ENCODE measurements at places on chromosomes 4 and X.
A peak's percentile ranks its signal among the peaks of the same experiment; 100 is the strongest.

- DNase-seq: no peak
Measured at GRCh38 chrX:138995458-138995857, 283.9 kb upstream of the FGF13 start.

- no peak for DNase-seq
Measured at GRCh38 chrX:153603131-153603656, 4.3 kb upstream of the CCNQ start.

DNA sequence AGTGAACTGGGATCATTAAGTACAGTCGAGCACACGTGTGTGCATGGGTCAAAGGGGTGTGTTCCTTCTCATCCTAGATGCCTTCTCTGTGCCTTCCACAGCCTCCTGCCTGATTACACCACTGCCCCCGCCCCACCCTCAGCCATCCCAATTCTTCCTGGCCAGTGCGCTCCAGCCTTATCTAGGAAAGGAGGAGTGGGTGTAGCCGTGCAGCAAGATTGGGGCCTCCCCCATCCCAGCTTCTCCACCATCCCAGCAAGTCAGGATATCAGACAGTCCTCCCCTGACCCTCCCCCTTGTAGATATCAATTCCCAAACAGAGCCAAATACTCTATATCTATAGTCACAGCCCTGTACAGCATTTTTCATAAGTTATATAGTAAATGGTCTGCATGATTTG is 22.3 kb downstream of the SLC34A2 start:
- no peak for DNase-seq

DNA sequence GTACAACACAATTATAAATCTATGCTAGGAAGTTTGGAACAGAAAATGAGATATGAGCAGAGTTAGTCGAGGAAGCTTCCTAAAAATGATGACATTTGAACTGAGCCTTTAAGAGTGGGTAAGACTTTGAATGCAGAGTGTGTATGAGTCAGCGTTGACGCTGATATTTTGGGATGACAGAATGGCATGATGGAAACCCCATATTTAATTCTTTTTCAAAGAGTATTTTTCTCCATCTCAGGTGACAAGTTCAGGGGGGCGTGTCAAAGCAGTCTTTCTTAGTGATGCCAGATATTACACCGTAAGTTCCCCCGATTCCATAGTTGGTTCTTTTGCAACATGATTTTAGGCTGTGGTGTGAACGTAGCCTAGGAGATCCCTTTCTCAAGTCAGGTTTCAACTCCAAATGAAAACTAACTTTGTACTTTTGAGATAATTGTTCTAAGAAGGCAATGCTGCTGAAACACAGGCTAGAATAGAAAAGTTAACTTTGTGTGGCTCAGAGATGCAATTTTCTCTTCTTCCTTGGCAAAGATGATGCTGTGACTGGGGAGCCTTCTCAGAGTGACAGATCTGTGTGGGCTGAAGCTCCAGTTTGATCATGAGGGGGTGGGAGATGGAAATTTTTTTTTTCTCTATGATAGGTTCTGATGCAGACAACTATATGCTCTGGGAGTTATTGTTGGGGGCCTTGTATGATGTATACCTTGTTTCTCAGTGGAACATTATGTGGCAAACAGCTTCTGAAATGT is 59.2 kb downstream of the GLUD2 start:
- no peak for DNase-seq

GRCh38 chrX:39922488-39922887 is 175.3 kb downstream of the BCOR start:
- no peak for DNase-seq

GRCh38 chr4:7687006-7687405 is 252.3 kb upstream of the PSAPL1 start:
- DNase-seq: no peak

- no peak for DNase-seq
Measured at GRCh38 chr4:34323549-34324320, 1920.6 kb downstream of the ARAP2 start.

DNA sequence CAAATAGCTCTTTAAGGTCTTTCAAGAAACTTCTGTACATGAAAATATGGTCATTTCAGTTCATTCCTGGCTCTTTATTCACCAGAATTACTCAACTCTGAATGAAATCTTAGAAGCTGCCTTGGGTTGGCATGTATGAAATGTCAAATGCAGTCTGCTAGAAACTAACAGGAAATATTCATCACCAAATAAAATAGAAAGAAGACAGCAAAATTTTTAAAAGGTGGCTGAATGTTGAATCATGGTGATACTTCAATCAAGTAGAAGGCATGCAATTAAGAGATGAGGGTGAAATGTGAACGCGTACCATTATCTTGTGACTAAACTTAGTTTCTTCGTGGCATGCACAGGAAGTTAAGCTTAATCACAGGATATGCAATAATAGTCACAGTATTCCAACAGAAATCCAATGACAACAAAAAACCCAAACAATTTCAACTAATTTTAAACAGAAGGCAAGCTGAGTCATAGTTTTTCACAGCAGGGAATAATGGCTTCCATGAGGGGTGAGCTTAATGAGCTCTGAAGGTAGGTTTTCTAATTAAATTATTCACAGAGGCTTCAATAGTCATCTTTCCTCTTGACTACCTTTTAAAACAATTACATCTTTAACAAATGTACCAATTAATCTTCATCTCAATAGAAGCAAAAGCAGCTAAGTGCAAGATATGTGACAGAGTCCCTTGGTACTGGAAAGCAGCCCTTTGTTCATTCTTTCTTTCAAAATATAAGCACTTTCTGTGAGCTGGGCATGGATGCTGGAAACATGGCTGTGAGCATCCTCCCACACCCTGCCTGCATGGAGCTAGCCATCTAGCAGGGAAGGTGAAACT is 44.5 kb downstream of the SCFD2 start:
- DNase-seq: peak; percentile 49

DNA sequence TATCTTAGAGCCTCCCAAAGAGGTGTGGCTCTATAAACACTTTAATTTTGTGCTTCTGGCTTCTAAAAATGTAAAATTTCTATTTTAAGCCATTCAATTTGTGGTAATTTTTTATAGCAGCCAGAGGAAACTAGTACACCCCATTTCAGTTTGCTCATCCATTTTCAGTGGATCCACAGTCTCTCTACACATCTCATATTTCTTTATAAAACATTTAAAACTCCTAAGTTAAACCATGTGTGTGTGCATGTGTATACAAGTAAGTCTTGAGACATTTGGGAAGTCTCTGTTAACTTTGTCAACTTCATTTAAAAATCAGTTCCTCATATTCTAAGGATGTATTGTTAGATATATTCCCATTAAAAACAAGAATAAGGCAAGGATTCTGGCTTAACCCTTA is 273.2 kb downstream of the IL15 start:
- DNase-seq: no peak

DNA sequence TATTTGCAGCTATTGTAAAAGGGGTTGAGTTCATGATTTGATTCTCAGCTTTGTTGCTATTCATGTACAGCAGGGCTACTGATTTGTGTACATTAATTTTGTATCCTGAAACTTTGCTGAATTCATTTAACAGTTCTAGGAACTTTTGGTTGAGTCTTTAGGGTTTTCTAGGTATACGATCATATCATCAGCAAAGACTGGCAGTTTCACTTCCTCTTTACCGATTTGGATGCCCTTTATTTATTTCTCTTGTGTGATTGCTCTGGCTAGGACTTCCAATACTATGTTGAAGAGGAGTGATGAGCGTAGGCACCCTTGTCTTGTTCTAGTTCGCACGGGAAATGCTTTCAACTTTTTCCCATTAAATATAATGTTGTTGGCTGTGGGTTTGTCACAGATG is 48.1 kb downstream of the NPY1R start:
- no peak for DNase-seq

DNA sequence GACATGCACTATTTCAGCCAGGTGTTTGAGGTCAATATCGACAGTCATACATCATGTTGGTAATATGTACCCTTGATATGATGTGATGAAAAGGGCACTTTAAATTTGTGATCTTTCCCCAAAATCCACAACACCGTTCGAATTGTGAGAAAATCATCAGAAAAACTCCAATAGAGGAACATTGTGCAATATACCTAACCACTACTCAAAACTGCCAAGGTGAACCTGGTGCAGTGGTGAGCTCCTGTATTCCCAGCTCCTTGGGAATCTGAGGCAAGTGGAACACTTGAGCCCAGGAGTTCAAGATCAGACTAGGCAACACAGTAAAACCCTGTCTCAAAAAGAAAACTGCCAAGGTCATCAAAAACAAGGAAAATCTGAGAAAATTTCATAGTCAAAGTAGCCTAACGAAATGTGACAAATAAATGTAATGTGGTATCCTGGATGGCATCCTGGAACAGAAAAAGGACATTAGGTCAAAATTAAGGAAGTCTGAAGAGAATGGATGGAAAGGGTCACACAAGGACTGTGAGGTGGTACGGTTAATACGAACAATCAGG is 55.6 kb upstream of the LSM6 start:
- no peak for DNase-seq

DNA sequence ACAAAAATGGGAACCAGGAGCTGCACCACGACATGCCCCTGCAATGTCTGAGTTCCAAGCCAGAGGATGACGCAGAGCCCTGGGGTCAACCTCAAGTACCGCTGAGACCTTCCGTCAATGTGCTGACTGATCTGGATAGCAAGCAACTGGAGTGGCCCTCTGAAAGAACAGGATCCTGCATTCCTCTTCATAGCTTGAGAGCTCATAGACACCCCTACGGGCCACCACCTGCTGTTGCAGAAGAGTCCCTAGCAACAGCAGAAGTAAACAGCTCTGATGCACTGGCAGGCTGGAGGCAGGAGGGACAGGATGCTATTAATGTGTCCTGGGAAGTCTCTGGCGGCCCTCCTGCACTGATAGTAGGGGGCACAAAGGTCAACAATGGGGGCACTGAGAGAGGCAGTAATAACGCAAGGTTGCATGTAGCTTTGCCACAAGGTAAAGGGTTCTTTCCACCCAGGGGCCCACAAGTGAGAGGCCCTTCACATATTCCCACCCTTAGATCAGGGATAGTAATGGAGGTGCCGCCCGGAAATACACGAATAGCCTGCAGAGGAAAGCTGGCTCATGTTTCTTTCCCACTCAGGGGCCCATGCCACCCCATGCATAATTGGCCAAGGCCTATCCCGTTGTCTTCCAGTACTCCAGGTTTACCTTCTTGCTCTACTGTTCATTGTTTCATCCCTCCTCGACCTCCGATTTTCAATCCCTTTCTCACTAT is 1.3 kb downstream of the PRR32 start:
- no peak for DNase-seq

GRCh38 chr4:38222892-38223291 is 262.7 kb downstream of the PTTG2 start:
- no peak for DNase-seq

DNA sequence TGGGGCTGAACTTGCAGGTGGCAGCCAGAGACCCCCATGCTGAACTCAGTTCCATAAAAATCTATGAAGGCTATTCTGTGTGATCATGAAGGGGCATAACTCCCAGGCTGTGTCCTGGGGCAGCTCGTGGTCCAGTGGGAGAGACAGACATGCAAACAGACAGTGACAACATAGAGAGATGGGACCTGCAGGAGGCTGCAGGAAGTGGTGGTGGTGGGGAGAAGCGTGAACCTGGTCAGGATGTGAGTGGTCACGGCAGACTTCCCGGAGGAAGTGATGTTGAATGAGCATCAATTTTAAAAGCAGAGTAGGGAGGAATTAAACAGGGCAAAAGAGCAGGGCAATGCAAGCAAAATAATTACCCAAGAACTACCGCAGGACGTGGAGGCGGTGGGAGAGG is 23.2 kb upstream of the SORCS2 start:
- no peak for DNase-seq

- no peak for DNase-seq
Measured at GRCh38 chrX:32195611-32196010, 1015.7 kb downstream of the DMD start.

- peak; percentile 85 for DNase-seq
Measured at GRCh38 chr4:105191621-105192210, 45.0 kb downstream of the TET2 start.

GRCh38 chrX:153580700-153581386 is 18.1 kb downstream of the CCNQ start:
- DNase-seq: no peak

DNA sequence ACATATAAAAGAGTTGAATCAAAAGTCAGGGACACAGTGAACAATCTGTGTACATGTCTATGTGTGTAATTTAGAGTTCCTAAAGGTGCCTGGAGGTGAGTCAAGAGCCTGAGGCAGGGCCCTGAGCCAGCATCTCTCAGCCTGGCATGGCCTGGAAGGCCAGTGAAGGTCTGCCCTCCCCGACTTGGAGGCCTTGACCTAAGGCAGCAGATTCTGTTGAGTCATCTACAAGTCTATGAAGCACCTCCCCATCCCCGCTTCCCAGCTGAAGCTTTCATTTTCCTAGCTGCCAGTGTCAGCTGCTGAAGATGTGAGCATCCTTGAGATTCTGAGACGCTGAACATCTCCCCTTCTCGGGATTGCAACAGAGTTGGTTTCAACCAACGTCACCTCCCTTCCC is 583.9 kb downstream of the BCOR start:
- DNase-seq: no peak

- no peak for DNase-seq
Measured at GRCh38 chr4:20273793-20274192, 22.1 kb downstream of the SLIT2 start.

- no peak for DNase-seq
Measured at GRCh38 chrX:27463187-27463586, at the start of gene PPP4R3C. TSS of gene PPP4R3C (minus strand) at chrX:27463341. CDS start at chrX:27463296, 45 bp downstream.

- no peak for DNase-seq
Measured at GRCh38 chr4:80566203-80566872, 230.8 kb downstream of the CFAP299 start.

DNA sequence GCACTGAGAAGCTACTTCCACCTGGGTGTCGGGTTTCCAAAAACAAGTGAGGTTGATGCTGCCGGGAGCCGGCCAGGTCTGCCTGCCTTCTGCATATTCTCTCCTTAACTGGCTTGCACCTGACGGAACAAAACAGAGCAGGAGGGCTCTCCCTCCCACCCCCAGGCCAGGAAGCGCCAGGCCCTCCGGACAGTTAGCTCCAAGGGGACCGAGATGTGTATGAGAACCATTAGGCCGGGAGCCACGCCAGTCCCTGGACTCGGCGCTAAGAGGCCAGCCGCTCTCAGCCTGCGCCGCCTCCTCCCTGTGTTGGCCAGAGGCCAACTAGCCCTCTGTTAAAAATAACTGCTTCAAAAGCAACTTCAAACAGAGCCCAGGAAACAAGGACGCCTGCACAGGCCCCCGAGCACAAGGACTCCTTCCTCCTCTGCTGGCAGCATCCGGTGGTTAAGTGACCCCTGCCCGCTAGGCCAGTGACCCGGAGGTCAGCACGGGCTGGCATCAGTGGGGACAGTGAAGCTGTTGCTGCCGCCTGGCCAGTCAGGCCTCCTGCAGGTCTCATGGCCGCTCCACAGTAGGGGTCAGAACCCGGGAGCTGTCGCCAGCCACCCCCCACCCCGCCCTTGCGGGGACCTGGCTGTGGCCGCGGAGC is 107.9 kb downstream of the ABLIM2 start:
- no peak for DNase-seq

Data from suppressor macrophage treated with lipopolysaccharide for 4 hours (primary cell).